Fibroblast of lung (primary cell): ENCODE measurements at places on chromosomes 3 and 15. TPM values are rescaled to one million over a fixed set of nuclear protein-coding genes. Genes with fewer than 3 reads are reported as not detected.
A peak's percentile ranks its signal among the peaks of the same experiment; 100 is the strongest.

- no peak for DNase-seq
- no peak overlapping the region for H3K27ac ChIP-seq
- no peak overlapping the region for H3K4me3 ChIP-seq
- no peaks in the 10 kb centered on the region for H3K36me3 ChIP-seq
- no peaks in the 10 kb centered on the region for H3K27me3 ChIP-seq
Observed at GRCh38 chr15:58497046-58497785, 65.4 kb downstream of the LIPC start.

DNA sequence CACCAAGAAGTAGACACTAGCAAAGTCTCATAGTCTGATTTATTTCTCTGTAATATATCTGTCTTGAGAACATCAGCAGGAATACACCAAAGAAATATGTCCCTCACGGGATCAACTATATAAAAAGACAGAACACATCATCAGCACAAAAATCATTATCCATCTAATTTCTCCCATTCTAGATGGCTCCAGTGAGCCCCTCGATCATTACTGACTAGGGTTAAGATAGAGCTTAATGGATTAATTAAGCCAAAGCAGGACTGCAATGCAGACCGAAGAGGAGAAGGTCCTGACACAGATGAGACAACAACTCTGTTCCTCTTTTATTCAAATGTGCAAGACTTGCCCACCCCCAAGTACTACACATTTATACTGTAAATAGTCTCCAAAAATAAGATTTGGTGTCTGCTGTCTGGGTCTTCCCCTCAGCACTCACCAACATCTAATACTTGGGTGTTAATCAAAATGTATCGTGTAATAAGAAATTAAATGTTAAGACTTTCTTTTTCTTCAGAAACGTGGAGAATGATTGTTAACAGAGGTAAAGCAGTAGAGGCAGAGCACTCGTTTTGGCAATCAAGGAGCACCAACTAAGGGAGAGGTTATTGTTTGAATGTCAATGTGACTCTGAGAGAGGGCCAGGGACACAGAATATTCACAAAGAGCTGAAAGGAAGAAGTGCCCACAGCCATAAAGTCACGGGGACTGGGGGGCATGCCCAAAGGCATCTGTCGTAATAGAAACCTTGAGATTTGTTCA is 133.6 kb downstream of the TIGIT start:
- no peak overlapping the region for H3K4me3 ChIP-seq
- no peaks in the 10 kb centered on the region for H3K36me3 ChIP-seq
- H3K27me3 ChIP-seq: no peaks in the 10 kb centered on the region
- no peak for DNase-seq
- no peaks in the 10 kb centered on the region for H3K4me1 ChIP-seq

DNA sequence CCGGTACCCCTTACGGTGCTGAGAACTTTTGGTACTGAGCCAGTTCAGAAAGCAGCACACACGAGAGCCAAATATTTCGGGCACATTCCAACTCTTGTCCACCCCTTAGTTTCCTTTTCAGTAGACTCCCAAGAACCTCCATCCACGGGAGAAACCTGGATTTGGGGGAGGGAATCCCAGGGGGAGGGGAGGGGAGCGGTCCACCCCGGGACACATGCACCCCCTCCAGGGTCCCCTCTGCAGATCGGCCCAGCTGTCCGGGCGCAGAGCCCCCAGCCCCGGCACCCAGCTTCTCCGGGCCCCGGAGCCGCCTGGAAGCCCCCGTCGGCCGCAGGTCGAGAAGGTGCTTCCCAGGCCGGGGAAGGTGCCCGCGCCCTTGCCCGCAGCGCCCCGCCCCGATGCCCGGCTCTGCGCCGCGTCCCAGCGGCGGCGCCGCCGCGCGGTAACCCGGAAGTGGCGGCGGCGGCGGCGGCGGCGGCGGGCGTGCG is 455 bp upstream of the ABHD17C start:
- H3K27me3 ChIP-seq: no peaks in the 10 kb centered on the region
- H3K36me3 ChIP-seq: peaks cover 4% of the 10 kb centered on the region
- H3K4me3 ChIP-seq: peak overlapping the region; percentile 79
- peak overlapping the region; percentile 16 for H3K27ac ChIP-seq
- DNase-seq: peak; percentile 48

DNA sequence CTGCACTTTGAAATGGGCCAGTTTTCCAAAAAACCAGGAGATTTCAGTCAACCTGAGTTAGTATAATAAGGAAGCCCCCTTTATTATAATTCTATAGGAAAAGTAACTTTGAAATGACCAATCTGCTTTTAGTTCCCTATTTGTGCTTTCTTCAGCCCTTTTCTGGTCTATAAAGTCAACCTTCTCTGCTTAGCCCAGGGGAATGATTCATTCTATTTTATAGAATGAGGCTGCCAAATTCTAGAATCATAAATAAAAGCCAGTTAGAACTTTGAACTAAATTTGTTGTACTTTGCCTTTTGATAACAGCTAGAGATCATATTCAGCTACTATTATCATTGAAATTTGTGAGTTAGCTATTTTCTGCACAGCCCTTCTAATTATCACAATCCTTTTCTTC is 24.7 kb downstream of the CIP2A start:
- no peaks in the 10 kb centered on the region for H3K27me3 ChIP-seq
- H3K4me1 ChIP-seq: no peaks in the 10 kb centered on the region
- no peaks in the 10 kb centered on the region for H3K36me3 ChIP-seq
- no peak overlapping the region for H3K4me3 ChIP-seq
- H3K27ac ChIP-seq: no peak overlapping the region
- DNase-seq: no peak

Gene PCSK6
- 0.02 and 1.5 TPM in 2 replicates for polyA plus RNA-seq
